Activated T-cell treated with anti-CD3 and anti-CD28 coated beads, Interleukin-2, amount 50 U/mL, for 4 hours (primary cell): ENCODE measurements at places on chromosomes 11 and 22. TPM values are rescaled to one million over a fixed set of nuclear protein-coding genes. Genes with fewer than 3 reads are reported as not detected.

- DNase-seq = no peak
Observed at GRCh38 chr22:47299863-47300697, 537.6 kb downstream of the TBC1D22A start.

- DNase-seq = no peak
Observed at GRCh38 chr11:76790251-76790650, 7.1 kb downstream of the TSKU start.

MYRF gene
- 0.24 TPM for total RNA-seq

DNA sequence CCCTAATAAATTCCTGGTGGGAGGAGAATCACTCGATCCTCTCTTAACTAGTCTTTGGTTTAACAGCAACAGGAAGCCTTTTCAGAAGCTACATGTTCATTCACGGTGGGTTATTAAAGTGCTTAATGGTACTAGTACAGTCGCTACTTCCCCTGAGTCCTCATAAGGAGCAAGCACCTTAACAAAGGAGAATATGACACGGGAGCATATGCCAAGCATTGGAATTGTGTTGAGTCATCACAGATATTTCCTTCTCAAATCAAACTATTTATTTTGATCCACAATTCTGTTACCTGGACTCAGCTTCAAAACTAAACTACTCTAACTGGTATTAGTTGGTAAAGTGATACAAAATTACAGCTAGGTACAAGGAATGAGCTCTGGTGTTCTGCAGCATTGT is 177.5 kb upstream of the CTSC start:
- no peak for DNase-seq

DNA sequence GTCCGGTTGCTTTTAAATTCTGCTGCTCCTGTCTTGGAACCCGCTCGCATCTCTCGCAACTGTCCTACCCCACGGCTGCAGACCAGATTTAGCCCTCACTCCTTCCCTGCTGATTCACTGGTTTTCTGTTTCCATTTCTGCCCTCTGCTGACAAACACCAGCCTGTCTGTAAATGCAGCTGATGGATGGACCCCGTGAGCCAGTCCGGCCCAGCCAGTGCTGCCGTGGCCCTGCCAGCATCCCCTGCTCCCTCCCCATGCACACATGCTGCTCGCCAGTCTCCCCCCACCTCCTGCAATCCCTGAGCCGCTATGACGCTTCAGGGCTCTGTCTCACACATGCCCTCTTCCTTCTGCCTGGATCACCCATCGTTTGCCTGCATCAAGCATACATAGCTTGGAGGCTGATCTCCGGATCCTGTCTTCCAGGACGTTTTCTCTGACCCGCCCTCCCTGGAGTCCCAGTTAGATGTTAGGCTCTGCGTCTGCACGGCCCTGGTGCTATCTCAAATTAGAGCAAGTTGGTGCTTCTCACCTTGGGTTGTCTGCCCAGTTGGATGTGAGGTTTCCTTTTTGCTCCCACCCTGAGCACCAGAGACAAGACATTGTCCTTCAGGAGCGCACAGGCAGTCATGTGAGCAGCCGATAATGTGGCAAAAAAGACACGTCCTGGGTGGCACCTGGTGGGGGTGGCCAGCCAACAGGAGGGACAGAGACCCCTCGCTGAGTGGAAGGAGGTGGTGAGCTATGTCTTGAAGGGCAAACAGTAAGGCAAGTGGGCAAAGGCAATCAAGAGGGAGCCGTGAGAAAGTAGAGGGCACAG is 4.3 kb upstream of the ACR start:
- DNase-seq = no peak

VSIG10L2 gene
- not detected for total RNA-seq

PLA2G3 gene
- not detected for total RNA-seq

DNA sequence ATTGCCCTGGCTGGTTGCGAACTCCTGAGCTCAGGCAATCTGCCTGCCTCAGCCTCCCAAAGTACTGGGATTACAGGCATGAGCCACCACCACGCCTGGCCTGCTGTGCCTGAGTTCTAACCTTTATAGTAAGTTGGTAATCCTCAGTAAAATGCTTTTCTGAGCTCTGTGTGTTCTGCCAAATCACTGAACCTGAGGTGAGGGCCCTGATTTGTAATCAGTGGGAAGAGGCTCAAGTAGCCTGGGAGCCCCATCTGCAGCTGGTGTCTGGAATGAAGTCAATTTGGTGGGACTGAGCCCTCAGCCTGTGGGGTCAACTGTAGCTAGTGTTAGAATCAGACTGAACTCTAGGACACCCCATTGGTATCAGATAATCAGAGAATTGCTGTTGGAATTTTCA is 72.6 kb upstream of the PARVG start:
- no peak for DNase-seq

- DNase-seq = no peak
Observed at GRCh38 chr11:119488256-119488995, 65.5 kb upstream of the THY1 start.

KCNQ1OT1 gene
- total RNA-seq = 0.19 TPM

ZNF70 gene
- 2.3 TPM for total RNA-seq

DNA sequence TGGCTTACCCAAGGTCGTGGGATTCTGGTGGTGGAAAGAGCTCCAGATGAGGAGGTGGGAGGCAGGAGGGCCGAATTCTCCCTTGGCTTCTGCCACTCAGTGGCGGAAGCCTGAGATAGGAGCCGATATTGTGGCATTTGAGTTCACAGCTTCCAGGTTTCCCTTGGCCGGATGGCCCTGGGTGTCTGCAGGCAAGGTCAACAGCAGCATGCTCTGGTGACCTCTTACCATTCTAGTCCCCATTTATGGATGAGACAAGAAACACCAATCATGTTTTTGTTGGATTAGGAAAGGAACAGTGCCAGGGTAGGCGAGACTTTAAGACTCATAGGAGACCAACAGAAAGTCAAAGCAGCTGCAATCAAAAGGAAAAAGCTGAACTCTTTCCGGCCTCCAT is 89.7 kb downstream of the GRAMD1B start:
- no peak for DNase-seq

PTH gene
- total RNA-seq = not detected

OR4A16 gene
- not detected for total RNA-seq

KDM4D gene
- total RNA-seq = 1.1 TPM

CYB561A3 gene
- 28.8 TPM for total RNA-seq
